Kasumi-1 (cell line): ENCODE measurements at places on chromosomes 2 and 18.

GRCh38 chr18:49999128-49999527 lies 185.8 kb upstream of the ACAA2 start:
- DNase-seq: no peak

- DNase-seq: no peak
Measured at GRCh38 chr18:56327191-56327885, 311.1 kb downstream of the TXNL1 start.

GRCh38 chr18:72672364-72673184 lies 128.4 kb upstream of the CBLN2 start:
- DNase-seq: peak; percentile 75

DNA sequence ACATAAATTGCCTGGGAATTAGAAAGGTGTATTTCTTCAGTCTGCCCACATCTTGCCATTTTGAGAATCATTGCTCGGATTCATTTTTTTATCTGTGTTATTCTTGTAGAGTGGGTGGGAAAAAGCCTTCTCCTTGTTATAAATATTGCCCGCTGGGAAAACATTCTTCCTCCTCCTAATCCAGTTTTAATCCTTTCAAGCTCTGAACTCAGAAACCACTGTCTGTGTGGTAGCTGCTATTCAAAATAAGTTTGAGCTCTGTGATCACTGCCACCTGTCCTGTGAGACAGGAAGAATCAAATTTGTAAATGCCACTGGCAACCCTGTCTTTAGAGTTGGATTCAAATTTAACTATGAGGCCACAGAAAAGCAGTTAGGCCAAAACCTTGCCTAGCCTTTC lies 1875.2 kb upstream of the PIK3C3 start:
- no peak for DNase-seq

DNA sequence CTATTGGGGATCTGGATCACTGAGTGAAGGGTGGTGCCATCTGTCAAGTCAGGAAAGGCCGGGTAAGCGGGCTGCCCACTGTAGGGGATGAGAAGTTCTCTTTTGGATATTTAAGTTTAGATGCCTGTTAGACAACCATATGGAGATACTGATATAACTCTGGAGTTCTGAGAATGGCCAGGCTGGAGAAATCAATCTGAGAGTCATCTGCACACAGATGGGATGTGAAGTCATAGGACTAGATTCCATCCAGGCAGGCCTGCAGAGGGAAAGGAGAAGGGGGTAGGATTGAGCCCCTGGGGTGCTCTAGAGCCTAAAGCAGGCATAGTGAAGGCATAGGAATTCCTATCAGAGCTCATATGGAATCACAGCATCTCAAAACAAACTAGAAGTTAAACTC lies 30.1 kb downstream of the SPRED2 start:
- no peak for DNase-seq

DNA sequence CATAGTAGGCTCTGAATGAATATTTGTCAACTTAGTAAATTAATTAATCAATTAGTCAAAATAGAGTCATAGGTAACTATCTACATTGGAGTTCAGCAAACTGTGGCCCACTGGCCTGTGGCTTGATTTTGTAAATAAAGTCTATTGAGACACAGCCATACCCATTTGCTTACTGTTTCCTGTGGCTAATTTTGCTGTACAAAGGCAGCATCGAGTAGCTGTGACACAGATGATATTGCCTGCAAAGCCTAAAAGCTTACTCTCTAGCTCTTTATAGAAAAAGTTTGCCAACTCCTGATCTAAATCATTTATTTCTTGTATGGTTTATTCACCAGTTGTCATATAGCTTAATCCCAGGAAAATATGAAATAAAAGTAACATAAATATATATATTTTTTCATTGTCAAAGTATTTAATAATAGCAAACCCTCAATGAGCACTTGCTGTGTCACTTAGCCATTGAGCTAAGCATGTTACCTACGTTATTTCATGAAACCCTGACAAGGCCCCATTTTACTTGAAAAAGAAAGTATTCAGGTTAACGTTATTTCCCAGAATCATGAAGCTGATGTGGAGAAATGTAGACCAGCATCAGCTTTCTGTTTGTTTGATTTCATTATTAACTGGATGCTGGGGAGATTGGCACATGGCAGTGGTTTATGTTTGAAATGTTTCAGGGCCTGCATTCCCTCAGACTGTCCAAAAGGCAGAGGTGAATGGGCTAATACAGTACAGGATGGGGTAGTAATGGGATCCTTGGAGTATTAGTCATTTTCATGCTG lies 69.6 kb downstream of the ICOS start:
- DNase-seq: no peak
